Transverse colon (tissue), 4 donors: ENCODE measurements at places on chromosomes 3 and 15.

DNA sequence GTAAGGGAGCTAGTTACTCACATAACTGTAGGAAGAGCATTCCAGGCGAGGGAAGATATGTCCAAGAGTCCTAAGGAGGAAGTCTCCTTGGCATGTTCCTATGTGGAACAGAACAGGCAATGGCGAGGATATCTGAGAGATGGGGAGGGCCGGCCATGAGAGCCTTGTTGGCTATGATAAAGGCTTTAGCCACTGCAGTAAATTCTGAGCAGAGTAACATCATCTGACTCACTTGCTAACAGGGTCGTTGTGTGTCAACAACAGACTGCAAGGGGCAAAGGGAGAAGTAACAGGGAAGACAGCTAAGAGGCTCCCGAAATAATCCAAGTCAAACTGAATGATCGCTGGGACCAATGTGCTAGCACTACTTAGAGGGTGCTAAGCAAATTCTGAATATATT, 21.6 kb downstream of the SFMBT1 start:
- DNase-seq, result no peak

DNA sequence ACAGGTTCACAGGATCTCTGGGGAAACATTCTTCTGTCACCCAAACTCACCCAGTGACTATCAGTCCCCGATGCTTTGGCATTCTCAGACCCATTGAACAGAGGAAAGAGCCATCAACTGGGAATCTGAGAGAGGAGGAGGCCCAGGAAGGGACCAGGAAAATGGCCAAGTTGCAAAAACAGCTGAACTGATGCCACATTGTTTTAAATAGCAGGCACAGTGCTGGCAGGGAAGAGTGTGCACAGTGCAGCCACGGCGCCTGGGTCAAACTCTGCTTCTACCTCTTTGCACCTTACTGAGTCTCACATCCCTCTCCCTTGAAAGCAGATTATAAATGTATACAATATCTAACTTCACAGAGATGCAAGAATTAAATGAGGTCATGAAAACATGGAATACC, 66.4 kb downstream of the SRGAP3 start:
- DNase-seq, result no peak

DNA sequence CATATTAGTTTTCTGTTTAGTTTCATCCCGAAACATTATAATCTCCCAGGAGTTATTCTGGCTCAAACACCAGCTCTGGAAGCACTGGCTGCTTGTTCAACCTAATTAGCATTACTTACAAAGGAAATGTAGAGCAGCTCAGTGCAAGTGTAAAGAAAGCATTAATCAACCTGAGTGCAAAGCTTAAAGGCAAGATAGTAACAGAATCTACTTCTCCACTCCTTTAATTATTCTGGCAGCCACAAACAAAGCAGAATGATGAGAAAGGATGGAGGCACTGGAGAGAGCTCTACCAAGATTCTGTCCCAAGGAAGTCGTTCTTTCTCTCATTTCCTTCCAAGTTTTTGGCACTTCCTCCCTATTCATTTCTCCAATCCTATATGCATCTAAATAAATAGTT, 1384.0 kb downstream of the ZPLD1 start:
- no peak for DNase-seq

DNA sequence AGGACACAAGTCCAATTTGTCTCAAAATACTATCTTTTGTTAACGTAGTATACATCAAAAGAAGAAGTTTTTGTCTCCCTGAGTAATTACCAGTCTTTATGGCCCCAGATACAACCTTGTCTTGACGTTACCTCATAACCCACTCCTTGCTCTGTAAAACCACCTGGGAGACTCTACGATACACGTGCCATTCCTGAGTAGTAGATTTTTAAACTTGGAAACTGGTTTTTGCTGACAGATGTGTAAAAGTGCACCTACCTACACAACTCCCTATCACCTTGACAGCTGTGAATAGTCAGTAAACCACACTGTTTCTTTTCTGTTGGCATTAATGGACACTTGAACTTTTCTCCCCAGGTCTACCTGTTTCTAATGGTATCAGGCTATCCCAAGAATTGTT, 51.7 kb upstream of the RARB start:
- no peak for DNase-seq

- DNase-seq, result no peak
These were observed 136.6 kb downstream of the TMCC1 start for GRCh38 chr3:129756871-129757270.

DNA sequence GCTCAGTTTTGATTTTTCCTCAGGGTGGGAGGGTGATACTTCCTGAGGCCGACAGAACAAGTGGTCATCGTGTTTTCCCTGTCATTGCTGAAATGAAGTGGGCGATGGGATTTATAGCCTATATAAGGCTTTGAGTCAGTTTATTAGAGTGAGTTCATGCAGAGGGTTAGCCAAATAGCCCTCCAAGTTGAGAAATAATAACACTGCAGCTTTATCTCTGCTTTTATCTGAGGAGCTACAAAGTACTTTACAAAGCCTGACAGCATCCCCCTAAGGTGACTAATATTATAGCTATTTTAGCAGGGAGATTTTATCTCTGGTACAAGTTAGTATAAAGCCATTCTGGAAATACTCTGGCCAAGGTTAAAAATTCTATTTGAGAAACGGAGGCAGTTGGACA, 389.6 kb downstream of the MFSD1 start:
- DNase-seq, result no peak
